ENCODE measurements at places on chromosomes 3 and 15.

DNA sequence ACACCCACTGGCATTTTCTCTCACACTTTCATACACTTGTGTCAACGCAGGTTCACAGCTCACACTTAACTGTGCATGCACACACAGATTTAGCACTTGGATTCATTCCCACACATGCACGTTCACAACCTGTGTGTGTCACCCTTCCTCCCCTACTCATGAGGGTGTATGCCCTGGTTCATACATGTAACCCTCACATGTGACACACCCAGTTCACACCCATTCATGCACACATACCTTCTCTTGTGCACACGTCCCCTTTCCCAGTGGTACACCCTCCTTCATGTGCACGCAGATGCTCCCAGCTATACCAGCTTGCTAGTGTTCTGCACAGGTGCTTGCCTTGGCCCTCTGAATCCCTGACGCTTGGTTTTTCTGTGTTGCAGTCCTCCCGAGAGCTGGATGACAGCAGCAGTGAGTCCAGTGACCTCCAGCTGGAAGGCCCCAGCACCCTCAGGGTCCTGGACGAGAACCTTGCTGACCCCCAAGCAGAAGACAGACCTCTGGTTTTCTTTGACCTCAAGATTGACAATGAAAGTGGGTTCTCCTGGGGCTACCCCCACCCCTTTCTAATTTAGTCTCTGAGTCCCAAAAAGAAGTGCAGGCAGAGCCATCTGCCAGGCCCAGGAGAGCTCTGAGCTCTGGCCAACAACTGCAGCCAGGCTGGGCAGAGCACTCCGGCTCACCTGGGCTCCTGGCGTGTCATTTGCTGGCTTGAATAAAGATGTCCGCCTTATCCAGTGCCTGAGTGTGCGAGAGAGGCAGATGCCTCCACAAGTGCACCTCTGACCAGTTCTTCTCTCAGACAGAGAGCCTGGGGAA is 39.5 kb downstream of the GOLGA6A start:
- no peak for DNase-seq

DNA sequence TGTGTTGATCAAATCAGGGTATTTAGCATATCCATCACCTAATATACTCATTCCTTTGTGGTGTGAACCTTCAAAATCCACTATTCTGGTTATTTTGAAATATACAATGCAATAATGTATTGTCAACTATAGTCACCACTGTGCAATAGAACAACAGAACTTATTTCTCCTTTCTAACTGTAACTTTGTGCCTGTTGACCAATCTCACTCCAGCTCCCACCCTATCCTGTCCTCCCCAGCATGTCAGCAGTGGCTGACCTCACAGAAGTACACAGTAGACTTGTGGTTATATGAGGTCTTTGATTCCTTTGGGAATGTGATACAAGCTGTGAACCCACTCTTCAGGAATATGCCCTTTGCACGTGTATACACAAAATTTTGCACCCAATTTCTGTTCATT is 64.2 kb downstream of the ECT2 start:
- DNase-seq = no peak

DNA sequence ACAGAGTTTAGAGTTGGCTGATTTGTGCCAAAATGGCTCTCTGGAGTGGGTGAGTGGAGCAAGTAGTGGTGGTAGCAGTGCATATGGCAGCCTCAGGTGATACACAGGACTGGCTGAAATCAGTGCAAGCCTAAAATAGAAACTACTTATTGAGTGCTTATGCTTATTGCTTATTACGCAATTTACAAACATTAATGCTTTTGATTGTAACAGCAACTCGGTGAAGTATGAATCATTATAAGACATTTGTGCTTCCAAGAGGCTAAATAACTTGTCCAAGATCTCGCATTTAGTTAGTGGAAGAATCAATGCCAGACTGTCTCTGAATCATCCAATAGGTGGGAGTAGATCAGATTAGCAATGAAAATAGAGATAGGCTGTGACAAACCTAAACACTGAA is 353.8 kb downstream of the NAALADL2 start:
- no peak for DNase-seq

DNA sequence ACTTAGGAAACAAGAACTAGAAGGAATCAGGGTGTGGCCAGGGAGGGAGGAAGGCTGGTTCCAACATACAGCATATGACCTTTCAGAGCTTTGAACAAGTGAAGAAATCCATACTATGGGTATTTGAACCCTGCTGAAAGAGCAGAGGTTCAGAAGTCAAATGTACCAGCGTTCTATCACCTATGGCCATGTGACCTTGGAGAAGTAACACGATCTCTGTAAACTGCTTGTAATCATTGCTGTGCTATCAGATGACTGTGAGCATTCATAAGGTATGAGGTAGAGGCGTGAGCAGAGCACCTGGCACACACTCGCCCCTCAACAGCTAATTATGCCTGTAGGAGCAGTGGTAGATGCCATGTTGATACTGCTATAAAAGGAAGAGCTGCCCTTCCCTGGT is 55.2 kb downstream of the KLHL6 start:
- no peak for DNase-seq

- DNase-seq = no peak
Observed at GRCh38 chr3:193375614-193376013, 2.9 kb downstream of the ATP13A5 start.

GRCh38 chr3:155737844-155738460 is 6.9 kb downstream of the PLCH1 start:
- DNase-seq = no peak

GRCh38 chr15:57599296-57599810 is 7.6 kb downstream of the MYZAP start:
- DNase-seq = no peak

DNA sequence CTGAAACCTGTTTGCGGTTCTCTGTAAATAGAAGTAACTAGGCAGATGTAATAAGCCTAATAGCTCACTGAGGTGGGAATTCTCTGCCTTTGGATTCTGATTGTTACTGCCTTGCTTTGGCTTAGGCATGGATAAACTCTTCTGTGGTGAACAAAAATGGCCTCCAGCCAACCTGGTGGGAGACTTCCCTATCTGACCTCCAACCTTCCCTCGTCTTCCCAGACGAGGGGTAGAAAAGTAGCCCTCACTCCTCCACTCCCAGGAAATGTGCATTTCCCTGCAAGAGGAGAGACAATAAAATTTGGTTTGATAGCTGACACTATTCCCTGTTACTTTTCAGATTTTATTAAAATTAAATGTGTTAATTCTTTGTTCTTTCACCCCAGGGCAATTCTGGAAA is 606 bp upstream of the CD96 start:
- DNase-seq = no peak

GRCh38 chr3:169754711-169755110 is 10.1 kb downstream of the TERC start:
- DNase-seq = no peak
